A549 treated with AZD2906 at 1 μM for 4 hours (cell line): ENCODE measurements at places on chromosomes 13 and 19. TPM values are rescaled to one million over a fixed set of nuclear protein-coding genes. Genes with fewer than 3 reads are reported as not detected.

The ZNF497 gene
- total RNA-seq = 0.82 to 1.3 TPM (median 1.2 TPM) in 5 replicates

The RTBDN gene
- 0.20 to 0.32 TPM (median 0.22 TPM) in 4 of 5 replicates, not detected in the other for total RNA-seq

The ITGBL1 gene
- 0.97 to 2.0 TPM (median 1.8 TPM) in 5 replicates for total RNA-seq

The C13orf42 gene
- not detected in 5 replicates for total RNA-seq

The ZNF491 gene
- total RNA-seq = not detected in 5 replicates

The RUBCNL gene
- 0.08 to 0.18 TPM (median 0.09 TPM) in 5 replicates for total RNA-seq

The SLC10A2 gene
- total RNA-seq = not detected in 5 replicates
